Nasal cavity respiratory epithelium epithelial cell of viscerocranial mucosa (primary cell): ENCODE measurements at places on chromosomes 3 and 15. TPM values are rescaled to one million over a fixed set of nuclear protein-coding genes. Genes with fewer than 3 reads are reported as not detected.

STRA6 gene
- 0.34 and 3.5 TPM in 2 replicates for total RNA-seq

ZNF385D gene
- 0.14 TPM in 1 of 2 replicates, not detected in the other for total RNA-seq

RBP2 gene
- not detected in 2 replicates for total RNA-seq

DENND6A gene
- total RNA-seq = 33.5 and 34.9 TPM in 2 replicates

SNX22 gene
- total RNA-seq = under 0.01 and 0.07 TPM in 2 replicates

CHP1 gene
- 90.2 and 90.8 TPM in 2 replicates for total RNA-seq

SSUH2 gene
- 0.14 and 0.34 TPM in 2 replicates for total RNA-seq

FSD2 gene
- total RNA-seq = not detected in 2 replicates

GOLGA8S gene
- under 0.01 TPM in 1 of 2 replicates, not detected in the other for total RNA-seq

MASP1 gene
- total RNA-seq = under 0.01 and 0.21 TPM in 2 replicates

LMOD3 gene
- not detected in 2 replicates for total RNA-seq

QTRT2 gene
- total RNA-seq = 30.1 and 36.7 TPM in 2 replicates

TBCCD1 gene
- 15.1 and 21.2 TPM in 2 replicates for total RNA-seq

NLGN1 gene
- 0.36 TPM in 1 of 2 replicates, not detected in the other for total RNA-seq

TMEM87A gene
- 131 and 219 TPM in 2 replicates for total RNA-seq

CYP19A1 gene
- total RNA-seq = not detected in 2 replicates

COL7A1 gene
- 121 and 420 TPM in 2 replicates for total RNA-seq

IL17RE gene
- 1.4 and 4.0 TPM in 2 replicates for total RNA-seq

TRIM71 gene
- under 0.01 TPM in 2 replicates for total RNA-seq

ZBTB47 gene
- total RNA-seq = 8.2 and 20.6 TPM in 2 replicates

NOX5 gene
- under 0.01 and 0.07 TPM in 2 replicates for total RNA-seq

TNNC1 gene
- total RNA-seq = 0.68 TPM in 1 of 2 replicates, not detected in the other

IL12A gene
- total RNA-seq = 0.43 and 0.68 TPM in 2 replicates

ZNF654 gene
- 15.4 and 23.8 TPM in 2 replicates for total RNA-seq

SPINT1 gene
- 196 and 485 TPM in 2 replicates for total RNA-seq

AP2M1 gene
- total RNA-seq = 155 and 294 TPM in 2 replicates

CCR8 gene
- total RNA-seq = not detected in 2 replicates

RARRES1 gene
- 1.4 TPM in 1 of 2 replicates, not detected in the other for total RNA-seq

GNB5 gene
- total RNA-seq = 51.6 and 75.6 TPM in 2 replicates

DBR1 gene
- 16.1 and 18.7 TPM in 2 replicates for total RNA-seq

GP5 gene
- under 0.01 TPM in 2 replicates for total RNA-seq

EFCC1 gene
- total RNA-seq = not detected in 2 replicates

LRRIQ4 gene
- not detected in 2 replicates for total RNA-seq

ITIH3 gene
- not detected in 2 replicates for total RNA-seq

PCCB gene
- total RNA-seq = 36.4 and 67.7 TPM in 2 replicates

WDR48 gene
- total RNA-seq = 21.9 and 40.2 TPM in 2 replicates

CYP1A2 gene
- not detected in 2 replicates for total RNA-seq

ISLR gene
- not detected in 2 replicates for total RNA-seq

CSPG5 gene
- total RNA-seq = 0.36 and 1.7 TPM in 2 replicates
